ENCODE measurements at places on chromosomes 16 and 17.

- DNase-seq, result no peak
Measured at GRCh38 chr16:9090101-9090959, 1.1 kb upstream of the HAPSTR1 start.

DNA sequence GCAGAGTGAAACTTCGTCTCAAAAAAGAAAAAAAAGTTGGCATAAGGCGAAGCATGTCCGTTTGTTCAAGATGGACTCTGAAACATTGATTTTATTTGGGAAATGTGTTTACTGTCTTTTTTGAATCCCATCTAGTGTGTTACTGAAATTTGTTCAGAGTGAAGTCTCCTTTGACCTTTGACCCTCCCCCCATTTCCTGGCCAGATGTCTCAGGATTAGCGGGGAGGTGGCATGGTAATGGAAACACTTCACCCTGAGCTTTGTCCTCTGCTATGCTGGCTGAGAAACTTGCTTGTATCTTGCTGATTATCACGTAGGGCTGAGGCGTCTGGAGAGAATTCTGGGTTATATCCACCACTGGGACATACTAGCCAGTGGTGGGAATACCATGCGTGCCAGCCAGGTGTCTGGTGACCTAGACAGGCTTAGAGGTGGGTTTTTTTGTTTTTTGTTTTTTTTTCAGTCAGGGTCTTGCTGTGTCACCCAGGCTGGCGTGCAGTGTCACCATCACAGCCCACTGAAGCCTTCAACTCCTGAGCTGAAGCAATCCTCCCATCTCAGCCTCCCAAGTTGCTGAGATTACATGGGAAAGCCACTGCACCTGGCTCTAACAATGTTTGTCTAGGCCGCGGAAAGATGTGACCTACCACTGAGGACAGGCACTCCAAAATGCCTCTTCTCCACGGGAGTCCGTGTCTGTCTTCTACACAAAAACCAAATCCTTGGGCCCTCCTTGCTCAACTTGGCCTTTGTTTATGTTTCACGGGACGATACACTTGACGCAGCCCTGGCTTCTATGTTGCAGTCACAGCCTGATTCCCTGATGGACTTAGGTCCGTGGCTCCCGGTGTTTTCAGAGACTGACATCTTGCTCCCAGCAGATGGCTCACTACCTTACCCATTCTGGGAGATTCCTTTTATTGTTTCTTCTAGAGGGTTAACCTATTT is 6.6 kb upstream of the GALK1 start:
- DNase-seq, result peak; percentile 32

DNA sequence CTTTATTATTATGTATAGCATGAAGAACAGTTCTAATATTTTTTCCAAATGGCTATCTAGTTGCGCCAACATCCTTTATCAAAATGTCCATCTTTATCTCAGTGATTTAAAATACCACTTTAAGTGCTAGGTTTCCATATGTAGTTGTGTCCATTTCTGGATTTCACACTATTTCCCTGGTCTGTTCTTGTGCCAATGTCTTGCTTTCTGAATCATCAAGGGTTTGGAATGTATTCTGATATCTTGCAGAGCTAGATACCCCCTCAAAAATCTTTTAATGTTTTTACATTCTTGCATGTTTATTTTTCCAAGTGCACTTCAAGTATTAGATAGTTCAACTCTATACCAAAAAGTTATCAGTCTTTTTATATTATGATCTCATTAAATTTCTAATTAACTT is 14.3 kb downstream of the MBTD1 start:
- DNase-seq, result no peak

- DNase-seq, result peak; percentile 76
Measured at GRCh38 chr16:85759631-85760419, 8.9 kb upstream of the C16orf74 start.

DNA sequence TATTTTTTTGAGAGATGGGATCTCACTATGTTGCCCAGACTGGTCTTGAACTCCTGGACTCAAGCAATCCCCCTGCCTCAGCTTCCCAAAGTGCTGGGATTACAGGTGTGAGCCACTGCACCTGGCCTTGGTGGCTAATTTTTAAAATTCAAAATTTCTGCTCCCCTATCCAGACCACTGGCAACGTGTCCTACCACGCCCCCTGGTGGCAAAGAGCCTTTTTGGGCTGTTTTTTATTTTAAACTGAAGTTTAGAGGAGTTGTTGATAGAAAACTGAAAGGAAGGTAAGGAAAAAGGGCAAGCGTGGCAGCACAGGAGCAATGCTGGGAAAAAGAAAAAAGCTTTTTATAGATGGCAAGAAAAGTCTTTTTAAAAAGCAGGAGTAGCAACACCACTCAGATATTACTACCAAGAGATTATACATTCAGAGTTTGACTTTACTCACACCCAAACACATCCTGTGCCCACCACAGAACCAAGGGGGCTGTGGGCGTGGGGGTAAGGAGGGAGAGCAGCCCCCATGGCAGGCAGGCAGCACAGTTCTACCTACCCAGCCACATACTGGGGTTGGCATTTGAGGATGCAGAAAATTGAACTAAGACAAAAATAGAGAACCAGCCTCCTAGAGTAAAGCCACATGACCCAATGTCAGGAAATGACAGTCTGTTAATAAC is 4.2 kb upstream of the MXRA7 start:
- DNase-seq, result peak; percentile 60

DNA sequence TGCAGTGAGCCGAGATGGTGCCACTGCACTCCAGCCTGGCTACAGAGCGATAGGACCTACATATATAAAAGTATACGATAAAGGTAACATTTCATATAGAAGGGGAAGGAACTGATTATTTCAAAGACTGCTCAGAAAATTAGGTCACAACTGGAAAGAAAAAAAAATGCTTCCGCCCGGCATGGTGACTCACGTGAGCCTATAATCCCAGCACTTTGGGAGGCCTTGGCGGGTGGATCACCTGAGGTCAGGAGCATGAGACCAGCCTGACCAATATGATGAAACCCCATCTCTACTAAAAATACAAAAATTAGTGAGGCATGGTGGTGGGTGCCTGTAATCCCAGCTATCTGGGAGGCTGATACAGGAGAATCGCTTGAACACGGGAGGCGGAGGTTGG is 7.8 kb downstream of the TEX14 start:
- DNase-seq, result no peak

GRCh38 chr17:69069226-69069750 is 8.6 kb upstream of the ABCA9 start:
- no peak for DNase-seq

- no peak for DNase-seq
Measured at GRCh38 chr17:36493956-36494355, 7.5 kb downstream of the ZNHIT3 start.

DNA sequence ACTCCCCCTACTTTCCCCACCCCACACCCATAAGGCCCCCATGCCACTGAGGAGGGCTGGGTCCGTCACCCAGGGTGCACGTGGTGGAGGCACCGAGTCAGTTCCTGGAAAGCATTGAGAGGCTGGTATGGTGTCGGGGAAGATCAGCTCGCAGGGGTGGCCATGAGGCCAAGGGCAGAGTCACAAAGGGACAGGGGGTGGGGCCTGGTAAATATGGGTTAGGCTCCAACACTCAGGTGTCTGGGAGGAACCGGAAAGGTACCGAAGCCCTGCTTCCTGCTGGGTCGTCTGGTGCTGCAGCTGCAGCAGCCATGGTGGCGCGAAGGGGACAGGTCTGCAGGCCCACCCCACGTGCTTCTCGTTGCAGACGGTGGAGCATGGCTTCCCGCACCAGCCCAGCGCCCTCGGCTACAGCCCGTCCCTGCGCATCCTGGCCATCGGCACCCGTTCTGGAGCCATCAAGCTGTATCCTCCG is 30.2 kb downstream of the LLGL2 start:
- no peak for DNase-seq

DNA sequence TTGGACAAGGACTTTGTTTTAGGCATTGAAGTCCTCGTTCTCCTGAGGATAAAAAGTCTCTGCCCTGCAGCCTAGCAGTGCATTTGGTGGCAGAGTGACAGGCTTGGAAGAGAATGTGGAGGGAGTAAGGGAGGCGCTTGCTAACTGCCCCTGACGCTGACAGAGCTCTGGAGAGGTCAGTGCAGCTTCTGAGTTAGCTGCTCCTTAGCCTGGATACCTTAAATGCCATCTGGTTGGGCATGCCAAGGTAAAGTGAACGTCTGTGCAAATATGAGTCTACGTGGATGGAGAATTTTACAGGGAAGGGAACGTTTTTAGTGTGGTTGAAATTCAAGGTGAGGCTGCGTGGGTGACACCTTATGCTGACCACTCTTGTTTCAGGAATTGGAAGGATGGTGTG is 44.4 kb downstream of the SEC14L1 start:
- DNase-seq, result no peak

DNA sequence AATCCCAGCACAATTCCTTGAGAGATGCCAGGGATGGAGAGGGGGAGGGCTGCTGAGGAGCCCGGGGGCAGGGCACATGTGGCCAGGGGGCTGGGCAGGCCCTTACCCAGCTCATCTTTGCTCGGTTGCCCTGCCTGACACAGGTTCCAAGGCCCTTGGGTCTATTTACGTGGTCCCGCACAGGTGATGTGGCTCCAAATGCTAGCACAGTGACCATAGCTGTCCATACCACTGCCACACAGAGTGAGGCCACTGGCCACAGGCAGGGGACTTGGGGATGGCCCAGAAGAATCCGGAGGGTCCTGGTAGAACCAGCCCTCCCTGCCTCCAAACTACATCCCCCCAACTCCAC is 10.0 kb upstream of the PRR29 start:
- no peak for DNase-seq

DNA sequence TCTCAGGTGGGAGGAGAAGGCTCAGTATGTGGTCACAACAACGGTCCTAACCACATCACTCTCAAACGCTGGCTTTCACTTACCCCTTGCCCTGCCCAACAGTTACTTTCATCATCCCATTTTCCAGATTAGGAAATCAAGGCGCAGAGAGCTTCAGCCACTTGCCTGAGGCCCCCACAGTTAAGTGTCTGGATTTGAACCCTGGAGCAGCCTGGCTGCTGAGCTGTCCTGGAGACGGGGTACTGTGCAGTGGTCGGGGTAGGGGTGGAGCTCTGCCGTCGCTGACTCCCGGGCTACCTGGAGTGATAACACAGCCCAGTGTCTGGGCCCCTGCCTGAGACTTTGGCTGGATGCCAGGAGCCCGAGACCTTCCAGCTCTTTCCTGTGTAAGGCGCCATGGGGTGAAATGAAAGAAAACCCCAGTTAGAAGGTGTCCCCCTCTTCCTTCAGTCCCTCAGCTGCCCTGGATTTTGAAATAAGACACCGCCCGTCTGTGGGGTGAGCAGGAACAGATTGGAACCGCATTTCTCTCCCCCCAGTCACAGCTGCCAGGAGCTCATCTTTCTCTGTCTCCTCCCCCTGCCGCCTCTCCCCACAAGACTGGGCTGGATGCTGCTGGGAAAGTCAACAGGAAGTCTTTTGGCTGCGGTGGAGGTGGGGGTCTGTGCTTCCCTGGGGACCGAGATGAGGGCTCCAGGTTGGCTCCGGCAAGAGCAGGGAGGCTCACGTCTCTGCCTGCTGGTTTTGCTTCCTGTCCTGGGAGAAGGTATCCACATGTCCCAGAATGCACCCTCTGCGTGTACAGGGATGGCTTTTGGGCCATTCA is 280.2 kb downstream of the SEC14L1 start:
- peak; percentile 84 for DNase-seq

- DNase-seq, result no peak
Measured at GRCh38 chr17:67256075-67256732, 11.2 kb upstream of the HELZ start.

DNA sequence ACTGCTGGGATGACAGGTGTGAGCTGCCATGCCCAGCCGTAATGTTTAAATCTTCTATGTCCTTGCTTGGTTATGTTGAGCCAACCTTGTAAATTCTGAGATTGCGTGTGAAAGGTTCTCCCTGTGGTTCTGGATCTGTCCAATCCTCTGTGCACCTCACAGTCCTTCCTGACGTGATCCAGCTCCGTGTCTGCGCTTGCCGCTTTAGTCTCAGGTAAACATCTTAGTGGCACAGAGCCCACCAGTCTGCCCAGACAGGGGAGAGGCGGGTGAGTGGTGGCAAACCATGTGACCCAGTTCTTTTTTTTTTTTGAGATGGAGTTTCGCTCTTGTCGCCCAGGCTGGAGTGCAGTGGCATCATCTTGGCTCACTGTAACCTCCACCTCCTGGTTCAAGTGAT is 13.9 kb downstream of the SLC25A10 start:
- no peak for DNase-seq

DNA sequence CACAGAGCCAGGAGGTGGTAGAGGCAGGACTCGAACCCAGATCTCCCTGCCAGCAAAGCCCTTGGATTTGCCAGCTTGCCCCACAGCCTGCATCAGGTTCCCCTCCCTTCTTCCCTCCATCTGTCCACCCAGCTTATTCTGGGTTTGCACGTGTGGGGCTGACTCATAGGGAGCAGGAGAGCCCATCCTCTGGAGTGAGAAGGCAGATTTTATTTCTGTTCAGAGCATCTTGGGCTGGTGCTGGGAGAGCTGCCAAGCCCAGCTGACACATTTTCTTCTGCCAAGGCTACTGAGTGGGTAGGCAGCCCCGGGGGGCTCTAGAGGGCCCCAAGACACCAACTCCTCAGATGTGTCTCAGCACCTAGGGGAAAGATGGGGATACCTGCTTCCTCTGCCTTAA is 106.3 kb upstream of the CRHR1 start:
- DNase-seq, result no peak

GRCh38 chr16:79754501-79754900 is 154.0 kb upstream of the MAF start:
- DNase-seq, result no peak

- peak; percentile 100 for DNase-seq
Measured at GRCh38 chr17:59154721-59155438, at the start of gene SKA2. Gene SKA2, minus strand, starts transcription at chr17:59155186. Its CDS starts 23 bp downstream, at chr17:59155163.

GRCh38 chr17:7611635-7612293 is 2.9 kb downstream of the FXR2 start:
- no peak for DNase-seq

DNA sequence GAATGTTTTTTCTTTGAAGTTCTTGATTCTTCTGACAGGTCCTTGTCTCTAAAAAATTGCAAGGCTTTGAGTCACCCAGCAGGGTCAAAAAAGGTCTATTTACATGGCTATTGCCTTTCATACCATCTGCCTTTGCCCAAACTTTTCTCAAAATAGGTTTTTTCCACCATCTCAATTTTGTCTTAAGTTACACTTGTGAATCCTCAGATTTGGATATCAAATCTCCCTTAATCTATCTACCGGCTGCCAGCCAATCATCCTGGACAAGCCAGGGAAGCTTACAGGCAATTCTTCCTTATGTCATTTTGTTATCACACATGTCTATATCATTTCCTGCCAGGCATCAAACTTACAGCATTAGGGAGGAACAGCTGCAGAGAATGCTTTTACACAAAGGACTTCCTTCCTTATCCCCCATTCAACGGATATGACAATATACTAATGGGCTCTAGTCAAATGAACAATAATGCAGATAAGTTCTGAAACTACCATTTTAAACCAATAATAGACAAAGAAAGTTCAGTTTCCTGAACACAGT is 104.1 kb upstream of the CORO6 start:
- peak; percentile 94 for DNase-seq

DNA sequence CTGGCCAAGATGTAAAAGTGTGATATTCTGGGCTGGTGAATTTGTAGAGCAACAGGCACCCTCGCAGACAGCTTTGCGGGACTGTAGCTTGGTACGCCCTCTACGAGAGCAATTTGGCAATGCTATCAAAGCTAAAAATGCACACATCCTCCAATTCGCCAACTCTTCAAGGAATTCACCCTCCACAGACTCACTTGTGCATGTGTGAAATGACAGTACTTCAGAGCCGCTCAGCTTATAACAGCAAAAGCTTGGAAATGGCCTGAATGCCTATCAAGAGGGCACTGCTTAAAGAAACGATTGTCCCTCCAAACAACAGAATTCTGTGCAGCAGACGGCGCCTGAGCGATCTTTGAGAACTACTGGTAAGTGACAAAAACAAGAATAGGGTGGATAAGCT is 130.8 kb downstream of the SDK2 start:
- no peak for DNase-seq

All from Kasumi-1 (cell line).